Caudate nucleus (tissue), 63 donors: ENCODE measurements at places on chromosomes 4 and X.

GRCh38 chrX:103347682-103348397 lies 8.5 kb upstream of the TCEAL9 start:
- DNase-seq = no peak

DNA sequence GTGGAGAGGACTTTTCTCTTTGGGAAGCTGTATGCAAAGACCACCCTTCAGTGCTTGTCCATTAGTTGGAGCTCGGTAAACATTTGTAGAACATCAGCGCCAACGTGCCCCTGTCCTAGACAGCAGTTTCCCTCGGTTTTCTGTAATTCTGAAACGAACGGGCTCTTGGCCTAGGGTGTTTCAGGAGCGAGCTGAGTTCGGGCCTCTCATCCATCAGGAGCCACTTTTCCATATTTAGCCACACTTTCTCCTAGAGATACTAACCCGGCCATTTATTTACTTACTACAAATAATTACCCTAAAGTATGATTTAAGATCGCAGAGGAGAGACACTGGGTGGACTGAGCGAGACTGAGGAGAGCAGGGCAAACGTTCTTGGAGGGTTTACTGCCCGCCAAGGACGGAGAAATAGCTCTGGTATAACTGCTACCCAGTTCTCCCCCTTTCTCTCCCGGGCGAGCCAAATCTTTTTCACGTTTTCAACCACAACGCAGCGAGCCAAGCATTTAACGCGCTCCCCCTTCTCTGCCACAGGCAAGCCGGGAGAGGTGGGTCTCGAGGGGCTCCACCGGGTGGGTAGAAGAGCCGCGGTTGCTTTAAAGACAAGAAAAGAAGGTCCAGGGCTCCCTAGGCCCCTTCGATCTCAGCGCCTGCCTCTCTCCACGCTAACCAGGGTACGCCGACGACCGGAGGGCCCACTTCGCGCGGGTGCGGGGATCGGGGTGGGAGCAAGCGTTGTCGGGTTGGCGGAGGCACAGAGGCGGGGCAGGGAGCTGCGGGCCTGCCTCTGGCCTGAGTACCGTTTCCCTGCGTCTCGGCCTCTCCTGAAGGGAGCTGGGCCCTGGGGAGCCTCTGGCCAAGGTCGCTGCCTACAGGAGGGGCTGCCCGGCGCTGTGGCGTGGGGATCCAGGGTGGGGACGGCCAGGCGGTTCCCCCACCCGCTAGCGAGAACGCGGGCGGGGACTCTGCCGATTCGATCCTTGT lies 10.8 kb upstream of the PITX2 start:
- no peak for DNase-seq

DNA sequence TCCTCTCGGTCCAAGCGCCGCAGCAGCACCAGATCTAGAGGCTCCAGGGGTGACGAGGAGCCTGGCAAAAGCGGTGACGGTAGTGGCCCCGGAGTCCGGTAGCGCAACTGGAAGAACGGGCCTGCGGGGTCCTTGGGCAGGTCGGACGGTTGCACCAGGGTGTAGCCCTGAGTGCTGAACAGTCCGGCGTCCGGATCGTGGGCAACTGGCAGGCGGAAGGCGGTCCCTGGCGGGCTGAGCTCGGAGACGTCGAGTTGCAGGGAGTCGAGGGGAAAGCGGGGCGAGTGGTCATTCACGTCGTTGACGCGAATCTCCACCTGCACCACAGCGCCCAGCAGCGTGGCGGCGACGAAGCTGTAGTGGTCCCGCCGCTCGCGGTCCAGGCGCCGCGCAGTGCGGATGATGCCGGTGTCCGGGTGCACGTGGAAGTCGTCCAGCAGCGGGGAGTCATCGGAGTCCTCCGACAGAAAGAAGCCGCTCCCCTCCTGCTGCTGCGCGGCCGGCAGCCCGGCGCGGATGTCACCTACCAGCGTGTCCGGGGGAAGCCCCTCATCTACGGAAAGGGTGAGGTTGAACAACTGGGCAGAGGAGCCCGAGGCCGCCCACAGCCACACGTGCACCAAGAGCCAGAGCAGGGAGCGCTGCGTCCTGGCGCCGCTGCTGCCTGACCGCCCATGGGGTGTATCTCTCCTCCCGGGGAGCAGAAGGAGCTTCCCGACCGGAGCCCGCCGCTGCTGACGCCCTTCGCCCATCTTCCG lies 837 bp downstream of the DCHS2 start:
- no peak for DNase-seq

DNA sequence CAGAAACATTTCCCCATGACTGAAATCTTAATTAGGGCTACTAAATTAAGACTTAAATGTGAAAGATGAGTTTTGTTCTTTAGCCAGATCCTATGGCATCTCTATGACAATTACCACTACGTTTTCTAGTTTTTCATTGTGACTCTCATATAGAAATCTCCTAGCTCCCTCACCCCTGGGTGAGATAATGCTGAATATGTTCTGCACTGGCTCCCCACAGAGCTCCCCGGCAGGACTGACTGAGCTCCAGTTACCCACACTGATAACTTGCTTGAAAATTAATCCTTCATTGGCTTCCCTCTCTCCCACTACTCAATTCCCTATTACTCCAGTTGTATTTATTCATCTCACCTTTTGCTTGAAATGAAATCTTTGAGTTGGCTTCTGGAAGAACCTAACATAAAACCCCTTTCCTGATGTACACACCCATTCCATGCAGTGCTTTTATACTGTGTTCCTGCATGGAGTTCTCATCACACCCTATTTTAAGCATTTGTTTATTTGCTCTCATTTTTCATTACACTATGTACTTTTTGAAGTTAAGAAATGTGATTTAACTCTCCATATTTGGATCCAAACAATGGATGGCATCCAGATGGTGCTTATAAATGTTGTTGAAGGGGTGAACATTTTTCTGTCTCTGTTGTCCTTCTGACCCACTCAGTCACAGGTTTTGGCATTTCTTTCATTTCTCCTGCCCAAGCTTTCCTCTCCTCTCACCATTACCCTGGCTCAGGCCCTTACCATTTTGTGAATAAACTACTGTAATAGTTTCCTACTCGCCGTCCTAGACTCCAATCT lies 623.4 kb downstream of the SPRY1 start:
- DNase-seq = no peak

DNA sequence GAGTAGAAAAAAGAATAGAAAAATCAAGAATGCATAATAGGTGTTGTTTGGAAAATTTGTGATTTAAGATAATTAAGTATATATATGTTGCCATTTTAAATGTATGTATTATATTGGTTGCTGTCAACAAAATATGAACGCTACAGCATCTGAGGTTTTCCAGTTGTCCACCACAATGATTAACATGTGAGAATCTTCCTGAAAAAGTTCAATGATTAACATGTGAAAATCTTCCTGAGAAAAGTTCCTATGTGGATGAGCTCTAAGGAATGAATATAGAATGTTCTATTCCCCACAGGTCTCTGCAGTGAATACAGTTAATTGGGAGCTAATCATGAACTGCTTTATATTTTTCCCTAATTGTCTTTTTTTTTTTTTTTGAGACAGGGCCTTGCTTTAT lies 214.7 kb downstream of the CBR4 start:
- no peak for DNase-seq

- DNase-seq = no peak
Observed at GRCh38 chr4:16187455-16187854, 38.8 kb downstream of the TAPT1 start.

GRCh38 chr4:23458054-23458453 lies 431.8 kb downstream of the PPARGC1A start:
- no peak for DNase-seq

DNA sequence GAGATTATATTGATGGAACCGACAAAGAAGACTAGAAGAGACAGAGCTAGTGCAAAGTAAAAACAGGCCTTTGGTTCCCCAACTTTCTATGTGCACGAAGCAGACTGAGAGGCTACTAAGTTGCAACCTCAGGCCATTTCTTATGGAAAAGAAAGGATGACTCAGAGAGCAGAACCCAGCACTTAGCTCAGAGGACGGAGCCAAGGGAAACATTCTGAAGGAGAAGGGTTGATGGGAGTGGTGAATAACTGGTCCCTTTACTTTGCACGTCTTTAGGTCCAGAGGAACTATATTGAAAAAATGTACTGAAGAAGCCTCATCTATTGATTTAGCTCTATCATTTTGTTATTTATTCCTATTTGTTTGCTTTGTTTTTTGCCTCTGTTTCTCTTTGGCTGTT lies 182.1 kb downstream of the CPE start:
- no peak for DNase-seq

- DNase-seq = no peak
Observed at GRCh38 chrX:129682979-129683378, 28.2 kb upstream of the APLN start.

DNA sequence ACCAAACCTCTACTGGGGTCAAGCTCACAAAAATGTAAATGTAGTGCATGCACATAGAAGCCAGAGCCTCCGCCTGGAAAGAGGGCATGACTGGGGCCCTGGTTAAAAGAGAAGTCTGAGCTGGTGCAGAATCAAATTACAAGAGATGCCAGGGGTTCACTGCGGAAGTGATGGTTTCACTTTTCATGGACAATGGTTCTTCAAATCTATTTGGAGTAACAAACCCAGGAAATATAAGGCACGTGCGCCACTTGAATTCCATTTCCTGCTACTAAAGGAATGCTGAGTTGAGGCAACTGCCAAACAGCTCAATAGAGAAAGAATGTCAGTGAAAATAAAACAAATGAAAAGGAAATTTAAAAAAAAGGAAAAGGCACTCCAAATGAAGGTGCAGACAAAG lies 79.8 kb downstream of the FUNDC1 start:
- no peak for DNase-seq

DNA sequence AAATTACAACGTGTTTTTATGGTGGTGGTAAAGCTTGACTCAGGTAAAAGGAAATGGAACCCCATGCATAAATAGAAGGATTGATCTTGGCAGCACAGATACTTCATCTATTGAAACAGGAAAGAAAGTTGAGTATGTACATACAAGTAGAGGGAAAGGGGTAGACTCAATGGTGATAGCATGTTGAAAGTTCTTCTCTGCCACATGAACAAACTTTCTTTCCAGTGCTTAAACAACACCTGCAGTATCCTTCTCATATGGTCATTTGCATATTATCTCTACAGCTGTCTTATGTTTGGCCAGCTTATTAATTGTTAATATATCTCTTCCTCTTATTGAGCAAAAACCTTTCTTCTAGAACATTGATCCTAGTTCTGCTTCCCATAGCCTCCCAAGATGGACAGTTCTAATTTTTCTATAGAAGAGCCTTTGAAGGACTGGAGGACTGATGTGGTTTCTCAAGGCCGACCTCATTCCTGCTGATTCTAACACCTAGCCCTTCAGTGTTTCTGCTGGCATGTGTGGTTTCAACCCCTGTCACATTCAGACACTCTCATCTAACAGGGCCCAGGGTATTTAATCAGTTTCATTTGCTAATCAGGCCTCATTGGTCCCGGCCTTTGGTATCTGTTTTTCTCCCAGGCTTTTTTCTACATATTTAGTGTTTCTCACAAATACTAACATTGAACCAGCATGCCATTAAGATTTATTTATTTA lies 108.1 kb upstream of the SPRY1 start:
- no peak for DNase-seq
